ENCODE measurements at places on chromosomes 7 and 10.

DNA sequence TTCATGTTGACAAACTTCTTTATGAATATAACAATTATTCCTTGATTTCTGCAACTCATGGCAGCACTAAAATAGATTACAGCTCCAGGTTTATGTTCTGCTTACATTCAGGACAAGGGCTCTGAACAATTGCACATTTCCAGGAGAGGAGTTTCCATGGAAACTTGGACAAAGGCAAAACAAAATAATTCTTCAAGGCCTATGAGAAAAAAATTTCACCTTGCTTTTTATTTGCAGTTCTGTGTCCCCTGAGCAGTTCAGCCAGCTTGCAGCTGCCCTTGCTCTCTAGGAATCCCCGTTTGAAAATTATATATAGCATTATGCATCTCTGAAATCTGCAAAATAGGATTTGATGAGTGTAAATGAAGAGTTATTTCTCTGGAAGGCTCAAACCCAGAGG is 71.7 kb downstream of the ARL4A start:
- DNase-seq: no peak

- no peak for DNase-seq
Measured at GRCh38 chr10:117239721-117240620, 943 bp upstream of the SLC18A2 start.

DNA sequence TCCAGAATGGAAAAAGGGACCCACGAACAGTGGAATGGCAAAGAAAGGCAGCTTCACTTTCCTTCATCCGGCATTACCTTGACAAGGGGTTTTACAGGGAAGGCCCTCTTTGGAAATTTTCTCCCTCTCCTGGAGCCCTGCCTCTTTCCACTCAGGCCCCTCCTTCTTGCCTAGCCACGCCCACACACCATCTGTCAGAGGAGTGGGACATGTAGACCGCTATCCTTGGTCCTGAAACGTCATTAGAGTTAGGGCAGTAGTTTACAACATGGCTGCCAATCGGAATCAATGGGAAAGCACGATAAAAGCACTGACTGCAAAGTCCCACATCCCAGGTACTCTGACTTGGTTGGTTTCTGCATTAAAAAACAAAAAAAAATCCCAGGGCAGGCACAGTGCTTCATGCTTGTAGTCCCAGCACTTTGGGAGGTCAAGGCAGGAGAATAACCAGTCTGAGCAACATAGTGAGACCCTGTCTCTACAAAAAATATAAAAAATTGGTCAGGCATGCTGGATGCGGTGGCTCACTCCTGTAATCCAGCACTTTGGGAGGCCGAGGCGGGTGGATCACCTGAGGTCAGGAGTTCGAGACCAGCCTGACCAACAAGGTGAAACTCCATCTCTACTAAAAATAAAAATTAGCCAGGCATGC is 96.4 kb downstream of the MARCHF5 start:
- DNase-seq: no peak

DNA sequence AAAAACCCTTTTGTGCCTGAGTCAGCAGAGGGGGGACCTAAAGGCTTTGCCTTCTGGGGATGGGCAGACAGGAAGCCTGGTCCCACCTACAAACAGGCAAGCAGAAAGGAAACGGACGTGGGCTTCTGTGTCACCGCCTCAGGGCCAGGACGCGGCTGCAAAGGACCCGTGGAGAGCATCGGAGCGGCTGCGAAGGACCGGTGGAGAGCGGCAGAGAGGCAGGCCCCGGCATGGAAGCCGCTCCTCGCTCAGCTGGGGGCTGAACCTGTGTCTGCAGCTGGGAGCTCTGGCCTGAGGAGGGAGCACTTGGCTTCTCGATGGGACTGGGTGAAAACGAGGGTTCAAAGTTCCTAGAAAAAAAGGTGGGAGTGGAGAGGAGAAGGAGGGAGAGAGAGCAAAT is 125.4 kb upstream of the PPP2R2D start:
- DNase-seq: no peak

- no peak for DNase-seq
Measured at GRCh38 chr10:92737484-92737883, 47.7 kb downstream of the HHEX start.

- DNase-seq: no peak
Measured at GRCh38 chr10:43200538-43201390, 62.5 kb downstream of the CSGALNACT2 start.

- DNase-seq: no peak
Measured at GRCh38 chr10:95814011-95814727, 58.2 kb downstream of the ENTPD1 start.

- DNase-seq: no peak
Measured at GRCh38 chr10:75344170-75344569, 57.4 kb downstream of the ZNF503 start.

- no peak for DNase-seq
Measured at GRCh38 chr7:157299613-157300368, 37.0 kb upstream of the DNAJB6 start.

DNA sequence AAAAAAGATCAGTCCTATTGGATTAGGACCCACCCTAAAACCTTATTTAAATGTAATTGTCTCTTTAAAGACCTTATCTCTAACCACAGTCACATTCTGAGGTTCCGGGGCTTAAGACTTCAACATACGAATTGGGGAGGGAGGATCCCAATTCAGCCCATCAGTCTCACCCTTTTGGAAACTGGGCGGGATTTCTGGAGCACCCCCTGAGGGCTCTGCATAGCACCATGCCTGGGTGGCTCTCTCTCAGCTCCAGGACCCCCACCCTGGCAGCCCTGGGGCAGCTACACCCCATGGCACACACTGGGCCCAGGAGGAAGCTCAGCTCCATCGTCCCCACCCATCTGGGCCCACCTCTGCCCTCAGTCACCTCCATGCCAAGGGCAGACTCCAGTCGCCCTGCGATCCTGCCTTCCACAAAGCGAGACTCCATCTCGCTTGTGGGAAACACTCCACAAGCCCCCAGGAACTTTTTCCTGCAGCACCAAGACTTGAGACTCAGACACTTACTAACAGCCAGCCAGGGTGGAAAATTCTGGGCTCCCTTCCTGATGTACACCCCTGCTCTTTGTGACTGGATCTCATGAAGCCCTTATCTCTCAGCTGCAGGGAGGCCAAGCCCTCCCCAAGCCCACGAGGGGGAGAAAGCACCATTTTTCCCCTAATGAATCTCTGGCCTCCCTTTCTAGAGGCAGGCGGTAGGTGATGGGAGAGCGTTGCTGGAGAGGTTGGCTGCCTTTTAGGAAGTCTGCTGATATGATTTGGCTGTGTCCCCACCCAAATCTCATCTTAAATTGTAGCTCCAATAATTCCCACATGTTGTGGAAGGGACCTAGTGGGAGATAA is 90.8 kb upstream of the KDM7A start:
- no peak for DNase-seq

DNA sequence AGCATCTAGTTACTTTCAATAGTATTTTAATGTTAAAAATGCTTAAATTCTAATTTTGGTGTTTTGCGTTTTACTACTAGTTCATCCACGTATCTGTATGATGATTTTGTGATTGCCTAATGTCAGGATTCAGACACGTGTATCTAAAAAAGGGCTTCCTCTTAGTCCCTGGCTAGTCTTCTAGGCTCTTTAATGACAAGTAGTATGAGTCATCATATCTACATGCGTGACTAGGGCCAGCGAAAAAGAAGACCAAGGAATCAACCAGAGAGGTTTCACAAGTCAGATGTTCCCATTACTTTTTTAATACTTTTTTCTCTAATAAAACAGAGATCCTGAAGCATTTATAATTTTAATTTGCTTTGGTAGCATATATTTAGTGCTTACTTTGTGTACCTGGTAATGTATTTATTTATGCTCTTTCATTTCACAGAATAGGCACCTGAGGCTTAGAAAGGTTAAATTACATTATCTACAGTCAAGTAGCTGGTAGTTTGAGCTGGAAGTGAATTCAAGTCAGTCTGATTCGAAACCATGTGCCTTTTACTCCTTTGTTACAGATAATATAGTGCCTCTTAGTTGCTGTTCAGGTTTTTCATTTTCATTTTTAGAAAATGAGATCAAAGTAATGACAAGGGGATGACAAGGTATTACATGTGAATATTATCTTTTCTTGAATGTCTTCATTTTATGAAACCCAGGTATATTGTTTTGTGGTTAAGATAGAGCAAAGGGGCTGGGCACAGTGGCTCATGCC is 140.3 kb downstream of the FOXP2 start:
- DNase-seq: no peak

GRCh38 chr10:86083664-86084175 is 282.9 kb downstream of the GRID1 start:
- no peak for DNase-seq

GRCh38 chr7:55504967-55505658 is 67.2 kb downstream of the VOPP1 start:
- no peak for DNase-seq

DNA sequence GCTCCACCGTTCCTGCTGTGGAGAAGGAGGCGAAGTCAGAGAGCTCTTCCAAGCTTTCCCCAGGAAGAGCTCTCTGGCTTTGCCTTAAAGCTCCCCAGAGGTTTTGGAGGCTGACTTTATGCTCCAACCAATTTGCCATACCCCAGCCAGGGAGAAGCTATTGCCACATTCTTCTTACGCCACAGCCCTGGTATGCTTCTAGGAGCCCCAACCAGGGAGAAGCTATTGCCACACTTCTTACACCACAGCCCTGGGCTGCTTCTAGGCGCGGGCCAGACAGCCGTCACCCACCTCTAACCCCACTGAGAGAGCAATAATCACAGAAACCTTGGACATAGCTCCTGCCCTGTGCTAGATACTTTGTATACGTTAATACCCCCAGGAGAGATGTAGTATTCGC is 951 bp downstream of the ELOVL3 start:
- no peak for DNase-seq

DNA sequence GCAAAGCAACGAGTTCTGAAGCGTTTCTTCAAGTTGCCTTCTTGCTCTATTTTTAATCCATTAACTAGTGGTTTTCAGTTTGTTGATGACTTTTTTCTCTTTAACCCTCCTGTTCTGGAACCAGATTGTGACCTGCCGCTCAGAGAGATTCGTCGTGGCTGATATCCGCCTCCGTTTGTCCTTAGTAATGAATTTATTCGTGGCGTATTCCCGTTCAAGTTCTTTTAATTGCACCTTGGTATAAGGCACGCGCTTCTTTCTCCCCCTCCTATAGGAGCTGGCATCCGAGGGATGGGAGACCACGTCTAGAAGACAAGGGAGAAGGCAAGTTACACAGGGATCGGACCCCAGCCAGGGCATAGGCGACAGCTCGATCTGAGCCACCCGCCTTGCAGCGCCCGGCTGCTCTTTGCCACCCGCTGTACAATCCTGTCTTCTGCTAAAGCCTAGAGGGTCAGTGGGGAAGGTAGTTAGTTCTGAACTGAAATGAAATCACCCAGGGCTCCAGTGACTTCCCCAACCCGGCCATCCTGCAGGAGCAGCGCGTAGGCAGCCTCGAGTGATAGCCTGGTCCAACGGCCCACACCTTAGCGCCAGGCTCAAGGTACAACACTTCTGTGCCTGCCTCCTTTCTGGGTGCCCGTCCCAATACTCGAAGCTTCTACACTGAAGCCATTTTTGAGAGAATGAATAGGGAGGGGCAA is 1.6 kb downstream of the HOXA13 start:
- no peak for DNase-seq

DNA sequence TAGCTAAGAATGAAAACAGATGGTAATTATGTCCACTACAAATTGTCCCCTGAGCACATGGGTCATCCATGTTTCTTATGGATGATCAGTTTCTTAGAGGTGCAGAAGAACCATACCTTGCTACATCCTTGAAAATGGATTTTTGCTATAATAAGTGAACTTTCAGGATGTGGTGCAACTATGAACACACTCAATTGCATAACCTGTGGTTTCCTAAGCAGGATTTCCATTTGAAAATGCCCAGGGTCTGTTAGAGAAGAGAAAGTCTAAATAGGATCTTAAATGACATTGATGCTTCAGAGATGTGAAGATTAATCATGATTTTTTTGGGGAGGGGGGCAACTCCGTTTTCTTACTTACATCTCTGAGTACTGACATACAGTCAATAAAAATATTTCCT is 39.6 kb upstream of the CACNB2 start:
- DNase-seq: no peak

DNA sequence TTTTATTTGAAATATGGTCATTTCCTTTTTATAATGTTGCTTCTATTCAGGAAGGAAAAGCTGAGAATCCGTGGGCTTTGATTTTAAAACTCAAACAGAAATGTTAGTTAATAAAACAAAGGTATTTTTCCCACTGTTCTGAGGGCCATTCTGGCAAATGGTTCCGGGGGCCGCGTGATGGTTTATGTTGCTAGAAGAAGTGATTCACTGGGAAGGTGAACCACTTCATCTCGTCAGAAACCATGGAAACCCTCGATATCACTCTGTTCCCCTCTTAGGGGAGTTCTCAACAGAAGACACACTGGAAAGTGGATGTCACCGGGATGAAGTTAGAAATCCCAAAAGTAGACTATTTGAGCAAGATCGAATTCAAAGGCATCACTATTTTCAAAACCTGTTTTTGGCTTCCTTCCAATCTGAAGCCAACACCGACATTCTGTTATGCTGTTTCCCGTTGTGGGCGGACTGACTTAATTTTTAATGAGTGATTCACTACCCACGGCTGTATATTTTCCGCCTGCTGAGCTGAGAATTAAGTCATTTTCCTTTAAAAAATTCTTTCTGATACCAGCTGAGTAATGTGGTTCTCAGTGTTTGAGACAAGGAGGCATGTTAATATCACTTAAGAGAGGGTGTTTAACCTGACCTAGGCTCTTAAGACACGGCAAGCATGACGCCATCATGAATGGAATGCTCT is 84.1 kb downstream of the PTPRE start:
- DNase-seq: peak; percentile 40

DNA sequence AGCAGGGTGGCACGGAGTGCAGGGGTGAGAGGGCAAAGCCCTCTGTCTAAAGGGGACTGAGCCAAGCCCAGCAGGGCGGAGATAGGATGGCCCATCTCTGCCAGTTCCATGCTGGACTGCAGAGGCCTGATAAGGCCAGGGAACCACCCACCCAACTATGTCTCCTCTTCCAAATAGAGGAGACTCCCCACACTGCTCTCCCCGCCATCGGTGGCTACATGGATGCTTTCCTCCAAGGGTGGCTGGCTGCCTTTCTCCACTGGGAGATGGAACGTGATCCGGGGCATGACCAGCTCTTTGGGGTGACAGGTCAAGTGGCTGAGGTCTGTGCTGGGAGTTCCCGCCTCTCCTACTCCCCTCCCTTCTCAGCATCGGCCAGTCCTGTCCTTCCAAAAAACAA is 58.1 kb upstream of the MXI1 start:
- DNase-seq: no peak

DNA sequence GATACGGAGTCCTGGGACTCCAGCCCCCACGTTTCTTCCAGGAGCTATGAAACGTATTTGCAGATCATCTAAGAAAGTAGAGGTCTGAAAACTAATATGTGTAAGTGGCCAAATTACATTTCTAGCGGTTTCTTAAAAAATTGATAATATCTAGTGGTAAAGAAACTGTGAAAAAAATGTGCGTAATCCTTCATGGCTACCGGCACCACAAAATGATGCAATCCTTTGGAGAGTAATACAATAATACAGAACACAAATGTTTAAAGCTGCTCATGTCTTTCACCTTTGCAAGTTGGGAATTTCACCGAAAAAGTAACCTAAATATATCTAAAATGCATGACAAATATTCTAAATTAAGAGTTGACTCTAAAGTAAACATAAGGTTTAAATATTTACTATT is 742.1 kb downstream of the GRID1 start:
- no peak for DNase-seq

Measured in activated CD8-positive, alpha-beta memory T cell treated with anti-CD3 and anti-CD28 coated beads for 4 hours (primary cell).